ENCODE measurements at places on chromosomes 7 and 10.

GRCh38 chr7:135111379-135111778 is 36.5 kb upstream of the TMEM140 start:
- no peaks in the 10 kb centered on the region for H3K4me1 ChIP-seq
- DNase-seq = no peak
- no peak overlapping the region for H3K27ac ChIP-seq
- H3K36me3 ChIP-seq = no peaks in the 10 kb centered on the region
- no peak overlapping the region for H3K4me3 ChIP-seq

DNA sequence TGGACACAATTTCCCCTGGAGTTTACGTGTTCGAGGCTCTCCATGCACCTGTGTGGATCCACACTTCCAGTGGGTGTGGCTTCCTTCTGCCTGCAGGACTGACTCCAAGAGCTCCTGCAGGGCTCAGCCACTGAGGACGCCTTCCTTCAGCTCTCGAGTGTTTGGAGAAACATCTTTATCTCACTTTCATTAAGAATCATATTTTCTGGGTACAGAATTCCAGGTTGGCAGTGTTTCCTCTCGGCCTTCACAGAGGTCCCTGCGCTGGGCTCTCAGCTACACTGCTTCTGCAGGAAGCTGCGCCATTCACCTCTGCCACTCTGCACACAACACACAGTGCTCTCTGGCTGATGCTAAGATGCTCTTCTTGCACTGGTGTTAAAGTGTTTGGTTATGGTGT is 69.9 kb upstream of the NKX6-2 start:
- H3K36me3 ChIP-seq = no peaks in the 10 kb centered on the region
- no peak for DNase-seq
- no peak overlapping the region for H3K27ac ChIP-seq
- no peaks in the 10 kb centered on the region for H3K27me3 ChIP-seq
- H3K4me3 ChIP-seq = no peak overlapping the region

GRCh38 chr7:91263384-91264045 is 718 bp upstream of the FZD1 start:
- peak overlapping the region; percentile 87 for H3K4me3 ChIP-seq
- peaks cover 3% of the 10 kb centered on the region for H3K36me3 ChIP-seq
- peaks cover 7% of the 10 kb centered on the region for H3K4me1 ChIP-seq
- no peaks in the 10 kb centered on the region for H3K27me3 ChIP-seq

- peaks cover 20% of the 10 kb centered on the region for H3K36me3 ChIP-seq
- no peak for DNase-seq
- no peaks in the 10 kb centered on the region for H3K27me3 ChIP-seq
- no peak overlapping the region for H3K4me3 ChIP-seq
- H3K27ac ChIP-seq = no peak overlapping the region
- H3K4me1 ChIP-seq = peaks cover 5% of the 10 kb centered on the region
Observed at GRCh38 chr7:87159538-87159937, 7.3 kb downstream of the DMTF1 start.

DNA sequence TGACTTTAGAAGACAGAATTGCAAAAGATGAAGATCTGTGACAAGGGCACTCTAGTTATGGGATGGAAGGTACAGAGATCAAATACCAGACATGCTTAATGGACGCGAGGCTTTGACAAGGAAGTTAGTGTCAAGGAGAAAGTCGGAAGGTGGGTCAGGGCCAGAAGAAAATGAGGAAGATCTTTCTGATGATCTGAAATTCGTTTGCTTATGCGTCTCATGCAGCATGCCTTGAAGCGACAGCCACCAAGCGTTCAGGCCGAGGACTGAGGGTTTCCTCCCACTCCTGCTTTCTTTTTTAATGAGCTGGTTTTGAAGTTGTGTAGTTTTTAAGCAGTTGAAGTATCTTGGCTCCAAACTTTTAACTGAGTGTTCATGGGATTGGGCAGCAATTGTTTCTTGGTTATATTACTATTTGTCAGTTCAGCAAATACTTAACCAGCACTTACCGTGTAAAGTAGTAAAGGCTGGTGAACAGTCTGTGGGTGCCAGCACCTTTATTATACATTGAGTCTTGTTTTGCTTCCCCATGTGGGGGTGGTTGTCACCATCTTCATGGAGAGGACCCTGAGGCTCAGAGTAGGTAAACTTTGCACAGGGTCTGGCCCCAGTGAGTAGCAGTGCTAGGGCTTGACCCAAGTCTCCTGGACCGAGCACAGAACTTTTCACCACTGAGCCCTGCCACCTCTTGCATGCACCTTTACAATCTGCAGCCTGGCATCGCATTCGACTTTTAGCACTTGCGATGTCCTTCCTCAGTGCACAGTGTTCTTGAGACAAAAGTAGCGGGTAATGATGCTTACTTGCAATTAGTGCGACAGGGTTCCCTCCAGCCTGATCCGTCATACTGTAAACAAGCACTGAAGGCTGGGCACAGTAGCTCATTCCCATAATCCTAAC is 14.3 kb upstream of the BHLHA15 start:
- no peak for DNase-seq
- H3K4me3 ChIP-seq = no peak overlapping the region
- no peaks in the 10 kb centered on the region for H3K27me3 ChIP-seq
- H3K36me3 ChIP-seq = peaks cover 12% of the 10 kb centered on the region
- H3K27ac ChIP-seq = no peak overlapping the region
- peaks cover 6% of the 10 kb centered on the region for H3K4me1 ChIP-seq

Measured in SJCRH30 (cell line).